ENCODE measurements at places on chromosomes 2 and 18. TPM values are rescaled to one million over a fixed set of nuclear protein-coding genes. Genes with fewer than 3 reads are reported as not detected.
A peak's percentile ranks its signal among the peaks of the same experiment; 100 is the strongest.

DNA sequence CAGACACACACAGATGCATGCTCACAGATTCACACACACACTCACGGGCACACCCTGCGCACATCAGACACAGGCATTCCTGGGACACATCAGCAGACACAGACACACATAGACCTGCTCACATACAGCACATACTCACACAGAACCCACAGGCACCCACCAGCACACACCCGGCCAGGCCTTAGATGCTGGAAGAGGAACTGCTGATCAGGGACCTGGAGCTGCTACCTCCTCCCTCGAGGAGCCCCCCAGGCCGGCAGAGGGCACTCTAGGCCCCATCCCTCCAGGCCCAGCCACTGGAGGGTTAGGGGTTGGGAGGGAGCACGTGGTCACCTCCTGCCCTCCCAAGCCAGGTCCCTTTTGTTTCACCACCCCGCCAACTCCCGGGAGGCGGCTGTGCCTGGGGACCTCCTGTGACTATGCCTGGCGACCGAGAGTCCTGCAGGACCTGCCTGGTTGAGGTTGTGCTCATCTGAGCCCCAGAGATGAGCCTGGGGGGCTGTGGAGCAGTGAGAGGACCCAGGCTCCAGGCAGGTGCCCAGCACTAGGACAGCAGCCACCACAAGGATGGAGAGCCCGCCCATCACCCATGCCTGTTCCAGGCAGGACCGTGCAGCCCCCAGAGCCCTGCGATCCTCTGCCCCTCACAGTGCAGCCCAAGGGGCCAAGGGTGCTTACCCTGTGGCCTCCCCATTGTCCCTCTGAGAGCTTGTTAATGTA, 21.0 kb upstream of the PTMA start:
- DNase-seq: peak; percentile 67

- no peak for DNase-seq
Measured at GRCh38 chr2:236949089-236949905, 136.4 kb upstream of the COPS8 start.

- DNase-seq: peak; percentile 98
Measured at GRCh38 chr2:54859997-54860701, 136.7 kb downstream of the EML6 start.

DNA sequence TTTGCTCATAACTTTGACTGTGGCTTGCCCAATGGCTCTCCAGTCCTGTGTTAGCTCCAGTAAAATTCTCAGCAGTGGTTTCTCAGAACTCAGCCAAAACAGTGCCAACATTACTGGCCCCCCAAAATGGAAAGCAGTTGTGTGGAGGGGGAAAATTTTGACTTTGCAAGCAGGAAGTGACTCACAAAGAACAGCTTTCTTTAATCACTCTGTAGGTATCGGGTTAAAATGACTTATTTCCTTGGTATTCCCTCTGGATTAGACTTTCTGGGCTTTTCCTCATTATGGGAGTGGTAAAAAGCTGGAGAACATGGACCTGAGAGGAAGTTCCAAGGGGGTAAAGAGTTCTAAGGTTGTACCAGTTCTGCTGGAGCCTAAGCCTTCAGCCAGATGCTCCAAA, 175.7 kb upstream of the RND3 start:
- DNase-seq: peak; percentile 94

The KCNK3 gene
- not detected for total RNA-seq

The FEZ2 gene
- 39.3 TPM for total RNA-seq

The ACTG2 gene
- total RNA-seq: not detected
